ENCODE measurements at places on chromosomes 3 and 15.

DNA sequence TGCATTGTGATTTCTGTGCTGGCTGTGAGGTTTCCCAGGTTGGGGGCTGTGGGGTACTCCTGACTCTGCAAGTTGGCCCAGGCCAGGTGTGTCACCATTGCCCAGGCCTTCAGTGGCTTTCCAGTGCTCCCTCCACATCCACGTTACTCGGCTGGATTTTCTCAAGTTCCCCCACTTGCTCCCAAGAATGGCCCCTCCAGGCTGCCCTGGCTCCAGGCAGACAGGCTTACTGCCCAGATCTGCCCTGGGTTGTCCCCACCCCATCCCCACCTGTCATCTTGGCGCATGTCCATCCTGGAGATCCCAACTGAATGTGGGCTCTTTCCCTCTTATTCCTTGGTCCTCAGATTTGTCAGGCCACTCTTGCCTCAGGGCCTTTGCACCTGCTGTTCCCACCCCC is 3.6 kb downstream of the APBA2 start:
- DNase-seq, result peak; percentile 55

- no peak for DNase-seq
These were observed 46.1 kb upstream of the MAP3K13 start for GRCh38 chr3:185316740-185317412.

DNA sequence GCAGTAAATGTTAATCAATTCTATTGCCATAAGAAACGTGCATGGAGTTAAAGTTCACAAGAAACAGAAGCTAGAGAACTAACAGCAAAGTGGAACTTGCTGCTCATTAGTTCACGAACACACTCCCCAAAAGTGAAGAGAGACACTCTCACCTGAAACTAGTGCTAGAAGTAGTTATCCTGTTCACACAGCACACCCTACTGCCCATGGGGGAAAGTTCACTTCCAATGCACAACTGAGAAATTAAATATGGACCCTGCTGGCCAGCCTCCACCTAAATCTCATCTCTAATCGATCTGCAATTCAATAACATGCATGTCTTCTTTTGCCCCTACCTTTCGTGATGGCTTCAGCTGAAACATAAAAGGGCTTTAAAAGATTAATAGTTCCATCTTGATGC is 39.4 kb upstream of the FRMD4B start:
- no peak for DNase-seq

DNA sequence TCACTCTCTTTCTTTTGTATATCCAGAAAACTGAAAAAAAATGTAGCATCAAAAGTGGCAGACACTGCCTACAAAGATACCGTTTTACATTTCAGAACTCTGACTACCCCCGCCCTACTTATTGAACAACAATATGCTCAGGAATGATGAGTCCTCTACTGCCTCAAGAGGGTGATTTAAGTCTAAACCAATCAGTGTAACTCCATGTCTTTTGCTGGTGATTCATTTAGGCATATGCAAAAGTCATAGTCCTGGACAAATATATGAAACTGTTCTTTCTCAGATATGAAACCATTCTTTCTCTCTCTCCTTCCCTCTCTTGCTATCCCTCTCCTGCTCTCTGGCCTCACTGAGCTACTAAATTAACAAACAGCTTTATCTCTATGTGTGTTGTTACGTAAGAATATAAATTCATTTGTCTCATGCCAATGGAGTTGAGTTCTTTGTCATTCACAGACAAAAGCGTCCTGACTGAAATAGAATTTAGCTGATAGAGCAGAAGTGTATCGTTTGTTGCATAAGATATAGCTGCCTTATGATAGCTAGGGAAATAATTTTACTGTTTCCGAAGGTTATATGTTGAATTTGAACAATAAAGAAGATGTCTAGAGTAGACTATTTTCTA is 133.7 kb upstream of the OSTN start:
- DNase-seq, result no peak

- DNase-seq, result no peak
These were observed 312.7 kb downstream of the ZBTB20 start for GRCh38 chr3:114834175-114834940.

- DNase-seq, result no peak
These were observed 166.7 kb downstream of the STT3B start for GRCh38 chr3:31699309-31699953.

DNA sequence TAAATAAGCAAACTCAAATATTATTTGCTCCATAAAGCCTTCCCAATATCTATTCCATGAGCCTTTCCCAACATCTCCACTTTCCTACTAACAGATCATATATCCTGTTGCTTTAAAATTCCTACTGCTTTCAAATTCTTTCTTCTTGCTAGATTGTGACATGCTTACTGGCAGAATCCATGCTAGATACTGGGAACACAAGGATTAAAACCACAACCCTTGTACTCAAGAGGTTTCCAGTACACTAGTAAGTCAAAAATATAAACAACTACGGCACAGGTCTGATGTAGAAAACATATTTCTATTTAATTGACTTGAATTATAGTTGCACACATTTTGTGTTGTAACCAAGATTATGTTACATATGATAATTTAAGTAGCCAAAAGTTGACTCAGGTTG is 275.0 kb downstream of the ZBTB20 start:
- no peak for DNase-seq

DNA sequence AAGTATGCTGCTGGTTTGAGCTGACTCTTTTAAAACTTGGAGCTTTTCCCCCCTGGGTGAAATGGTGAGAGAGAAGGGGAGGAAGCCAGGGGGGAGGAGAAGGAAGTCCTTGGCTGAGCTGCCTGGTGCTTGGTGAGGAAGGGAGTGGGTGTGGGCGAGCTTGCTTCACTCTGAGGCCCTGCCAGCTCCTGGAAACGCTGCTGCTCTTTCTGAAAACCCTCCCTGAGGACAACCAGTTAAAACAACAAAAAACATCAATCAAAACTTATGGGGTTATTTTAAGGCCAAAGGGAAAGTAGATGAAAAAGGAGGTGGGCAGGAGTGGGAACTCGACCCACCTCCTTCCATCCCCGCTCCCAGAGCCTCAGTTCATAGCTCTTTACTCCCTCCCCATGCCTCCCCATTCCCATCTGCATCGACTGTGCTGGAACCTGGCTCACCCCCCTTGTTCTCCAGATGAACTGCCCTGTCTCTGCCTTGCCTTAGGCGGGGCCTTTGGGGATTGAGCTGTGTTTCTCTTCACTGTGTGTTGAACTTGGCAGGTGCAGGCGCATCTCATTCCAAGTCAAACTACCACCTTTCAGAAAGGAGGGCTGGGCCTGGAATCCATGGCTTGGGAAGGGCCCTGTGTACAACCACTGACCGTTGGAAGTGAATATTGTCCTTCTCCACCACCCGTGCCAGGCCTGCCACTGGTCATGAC is 166.1 kb downstream of the ZNF621 start:
- DNase-seq, result no peak

- no peak for DNase-seq
These were observed 413.7 kb downstream of the LPP start for GRCh38 chr3:188567478-188568195.

DNA sequence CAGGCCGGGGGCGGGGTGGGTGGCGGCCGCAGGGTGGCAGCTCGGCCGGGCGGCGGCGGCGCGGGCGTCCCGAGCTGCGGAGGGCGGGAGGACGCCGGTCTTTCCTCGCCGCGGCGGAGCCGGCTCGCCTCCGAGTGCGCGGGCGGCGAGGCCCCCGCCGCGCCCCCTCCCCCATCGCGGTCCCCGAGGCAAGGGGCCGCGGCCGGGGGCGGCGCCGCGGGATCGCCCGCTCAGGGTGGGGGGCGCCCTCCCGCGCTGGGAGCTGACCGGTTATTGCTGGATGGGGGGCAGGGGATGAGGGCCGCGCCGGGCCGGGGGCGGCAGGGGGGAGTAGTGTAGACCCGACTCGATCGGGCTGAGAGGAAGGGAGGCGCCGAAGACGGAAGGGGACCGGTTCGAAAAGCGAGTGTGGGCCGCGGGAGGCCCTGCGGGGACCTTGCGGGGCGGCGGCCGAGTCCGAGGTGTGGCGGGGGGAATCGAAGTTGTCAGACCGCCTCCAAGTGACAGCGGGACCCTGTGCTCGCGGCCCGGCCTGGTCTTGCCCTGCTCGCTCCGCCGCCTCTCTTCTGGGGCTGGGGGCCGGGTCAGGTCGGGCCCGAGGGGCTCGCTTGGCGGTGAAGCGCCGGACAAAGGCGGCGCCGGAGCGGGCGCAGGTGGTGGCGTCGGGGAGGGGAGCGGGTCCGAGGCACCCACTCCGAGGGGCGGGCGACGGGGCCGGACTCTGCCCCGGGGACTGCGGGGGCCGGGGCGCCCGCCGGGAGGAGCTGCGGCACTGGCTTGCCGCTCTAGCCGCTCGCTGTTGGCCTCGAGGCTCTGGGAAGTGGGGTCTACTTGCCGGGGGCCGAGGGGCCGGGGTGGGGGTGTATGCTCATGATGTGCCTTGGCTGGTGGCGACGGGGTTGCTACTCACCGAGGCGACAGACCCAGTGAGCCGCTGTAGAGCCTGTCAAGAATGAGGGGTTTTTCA is 1.1 kb downstream of the BAHD1 start:
- DNase-seq, result peak; percentile 72

GRCh38 chr15:86624261-86625036 is 544.8 kb downstream of the AGBL1 start:
- DNase-seq, result peak; percentile 91

DNA sequence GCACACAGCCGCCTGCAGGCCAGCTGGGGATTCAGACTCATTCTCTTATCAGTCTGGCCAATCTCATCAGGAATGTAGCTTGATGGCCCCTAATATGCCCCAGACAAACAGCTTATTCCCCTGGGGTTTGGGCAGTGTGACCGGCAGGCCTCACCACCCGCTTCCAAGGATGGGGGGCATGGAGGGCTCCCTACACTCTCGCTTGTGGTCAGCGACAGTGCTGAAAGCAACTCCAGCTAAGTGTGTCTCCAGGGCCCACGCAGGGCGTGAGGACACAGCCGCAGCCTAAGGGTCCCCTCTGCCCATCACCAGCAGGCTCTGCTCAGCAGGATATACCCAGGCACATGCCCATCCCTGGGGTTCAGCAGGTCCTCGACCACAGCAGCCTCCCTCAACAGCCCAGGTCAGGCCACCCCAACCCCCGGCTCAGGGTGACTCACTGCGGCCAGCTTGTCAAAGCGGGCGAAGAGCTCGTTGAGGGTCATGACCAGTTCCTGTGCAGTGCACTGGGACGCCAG is 116.7 kb downstream of the ADCY5 start:
- no peak for DNase-seq

DNA sequence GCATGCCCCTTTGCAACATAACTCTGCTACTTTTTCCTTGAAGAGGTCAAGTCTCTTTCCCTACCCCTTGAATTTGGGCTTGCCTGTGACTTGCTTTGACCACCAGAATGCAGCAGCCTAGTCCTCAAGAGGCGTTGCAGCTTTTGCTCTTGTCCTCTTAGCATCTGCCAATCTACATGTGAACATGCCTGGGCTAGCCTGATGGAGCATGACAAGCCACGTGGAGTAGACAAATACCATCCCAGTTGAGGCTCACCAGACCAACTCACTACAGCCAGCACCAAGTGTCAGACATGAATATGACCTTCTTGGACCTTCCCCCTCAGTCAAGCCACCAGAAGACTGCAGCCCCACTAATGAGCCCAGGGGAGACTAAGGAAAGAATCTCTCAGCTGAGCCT is 32.9 kb downstream of the AMOTL2 start:
- DNase-seq, result peak; percentile 53

- DNase-seq, result peak; percentile 63
These were observed 3.5 kb downstream of the RFTN1 start for GRCh38 chr3:16509721-16510619.

DNA sequence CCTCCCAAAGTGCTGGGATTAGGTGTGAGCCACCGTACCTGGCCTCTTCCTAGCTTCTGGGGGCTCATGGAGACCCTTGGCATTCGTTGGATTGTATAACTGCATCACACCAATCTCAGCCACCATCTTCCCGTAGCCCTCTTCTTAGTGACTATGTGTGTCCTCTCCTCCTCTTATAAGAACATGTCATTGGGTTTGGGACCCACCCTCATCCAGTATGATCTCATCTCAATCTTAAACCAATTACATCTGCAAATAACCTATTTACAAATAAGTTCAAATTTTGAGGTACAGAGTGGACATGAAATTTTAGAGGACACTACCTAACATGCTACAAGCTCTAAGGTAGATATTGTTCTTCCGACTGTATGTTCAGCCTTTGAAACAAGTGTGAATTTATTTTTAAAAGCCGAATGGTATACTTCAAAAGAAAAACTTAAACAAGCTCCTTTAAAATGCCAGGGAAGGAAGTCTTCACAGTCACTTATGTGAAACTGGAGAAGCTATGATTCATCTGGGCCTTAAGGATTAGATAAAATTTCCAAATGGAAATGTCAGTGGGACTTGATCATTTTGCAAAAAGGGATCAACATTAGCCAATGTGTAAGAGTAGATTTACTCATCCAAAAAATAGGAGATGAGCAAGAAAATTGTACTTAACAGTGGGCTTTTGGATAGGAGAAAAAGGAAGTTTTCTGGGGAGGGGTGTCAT is 225.7 kb downstream of the MEX3B start:
- DNase-seq, result no peak

GRCh38 chr3:46154311-46154710 is 53.8 kb downstream of the CCR1 start:
- no peak for DNase-seq

GRCh38 chr3:185678027-185678426 is 91.9 kb downstream of the SENP2 start:
- DNase-seq, result no peak

DNA sequence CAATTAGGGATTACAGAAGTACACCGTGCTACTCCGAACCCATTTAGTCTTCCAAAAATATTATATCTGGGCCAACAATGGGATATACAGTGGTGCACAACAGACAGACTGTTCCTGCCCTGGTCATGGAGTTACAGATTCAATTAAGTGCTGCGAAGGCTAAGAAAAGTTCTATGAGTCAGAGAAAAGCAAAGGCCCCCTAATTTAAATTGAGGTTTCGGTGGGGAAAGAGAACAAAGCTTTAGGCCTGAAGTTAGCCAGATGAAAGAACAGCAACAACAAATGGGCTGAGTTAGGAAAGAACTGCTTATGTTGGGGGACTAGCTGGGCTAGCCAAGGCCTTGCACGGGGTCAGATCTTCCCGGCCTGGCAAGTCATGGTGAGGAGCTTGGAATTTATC is 131.8 kb downstream of the MDFIC2 start:
- DNase-seq, result no peak

DNA sequence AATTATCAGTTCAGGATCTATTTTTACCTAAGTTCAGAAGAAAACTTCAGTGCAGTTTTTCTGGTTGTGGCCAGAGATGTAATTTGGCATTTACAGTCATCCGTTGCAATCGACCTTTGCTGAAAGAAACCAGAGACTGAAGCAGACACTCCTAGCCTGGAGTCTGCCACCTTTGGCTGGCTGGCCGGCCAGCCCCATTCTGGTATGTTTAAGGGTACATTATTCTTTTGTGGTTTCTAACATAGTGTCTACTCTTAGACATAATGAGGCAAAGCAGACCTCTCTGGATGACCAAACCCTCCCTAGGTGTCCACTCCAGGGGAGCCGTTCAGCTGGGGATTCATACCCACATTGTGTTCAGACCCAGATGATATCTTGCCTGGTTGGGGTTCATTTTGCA is 275.9 kb upstream of the TPM1 start:
- DNase-seq, result no peak

GRCh38 chr15:70083946-70084345 is 13.8 kb downstream of the TLE3 start:
- DNase-seq, result no peak

GRCh38 chr15:67180514-67181191 is 73.8 kb downstream of the AAGAB start:
- DNase-seq, result peak; percentile 60
